ENCODE measurements at places on chromosomes 7 and 10.

DNA sequence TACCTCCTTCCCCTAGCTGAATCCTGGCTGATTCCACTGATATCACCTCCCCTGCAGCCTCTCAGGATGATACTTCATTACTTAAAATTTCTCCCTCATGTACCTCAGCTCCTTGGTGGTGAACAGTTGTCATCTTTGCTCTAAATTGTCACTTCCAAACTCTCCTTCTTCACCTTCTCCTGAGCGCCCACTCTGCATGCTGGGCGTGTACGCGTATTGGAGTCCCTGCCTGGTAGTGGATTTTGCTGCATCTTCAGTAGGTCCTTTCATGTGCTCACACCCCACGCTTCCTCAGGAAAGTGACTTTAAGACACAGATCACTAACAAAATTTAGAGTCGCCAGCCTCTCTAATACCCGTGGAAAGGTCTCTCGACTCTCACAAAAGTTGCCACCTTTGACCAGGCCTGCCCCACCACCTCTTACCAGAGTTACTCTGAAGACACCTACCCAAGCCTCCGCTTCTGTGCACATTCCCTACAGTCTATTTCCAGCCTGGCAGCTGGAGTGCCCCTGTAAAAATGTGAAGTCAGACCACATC lies 236.8 kb downstream of the FANK1 start:
- no peak for DNase-seq

DNA sequence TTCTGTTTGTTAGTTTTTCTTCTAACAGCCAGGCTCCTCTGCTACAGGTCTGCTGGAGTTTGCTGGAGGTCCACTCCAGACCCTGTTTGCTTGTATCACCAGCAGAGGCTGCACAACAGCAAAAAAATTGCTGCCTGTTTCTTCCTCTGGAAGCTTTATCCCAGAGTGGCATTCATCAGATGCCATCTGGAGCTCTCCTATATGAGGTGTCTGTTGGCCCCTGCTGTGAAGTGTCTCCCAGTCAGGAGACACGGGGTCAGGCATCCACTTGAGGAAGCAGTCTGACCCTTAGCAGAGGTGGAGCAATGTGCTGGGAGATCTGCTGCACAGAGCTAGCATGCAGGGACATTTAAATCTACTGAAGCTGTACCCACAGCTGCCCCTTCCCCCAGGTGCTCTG lies 26.7 kb upstream of the CROT start:
- DNase-seq, result no peak

DNA sequence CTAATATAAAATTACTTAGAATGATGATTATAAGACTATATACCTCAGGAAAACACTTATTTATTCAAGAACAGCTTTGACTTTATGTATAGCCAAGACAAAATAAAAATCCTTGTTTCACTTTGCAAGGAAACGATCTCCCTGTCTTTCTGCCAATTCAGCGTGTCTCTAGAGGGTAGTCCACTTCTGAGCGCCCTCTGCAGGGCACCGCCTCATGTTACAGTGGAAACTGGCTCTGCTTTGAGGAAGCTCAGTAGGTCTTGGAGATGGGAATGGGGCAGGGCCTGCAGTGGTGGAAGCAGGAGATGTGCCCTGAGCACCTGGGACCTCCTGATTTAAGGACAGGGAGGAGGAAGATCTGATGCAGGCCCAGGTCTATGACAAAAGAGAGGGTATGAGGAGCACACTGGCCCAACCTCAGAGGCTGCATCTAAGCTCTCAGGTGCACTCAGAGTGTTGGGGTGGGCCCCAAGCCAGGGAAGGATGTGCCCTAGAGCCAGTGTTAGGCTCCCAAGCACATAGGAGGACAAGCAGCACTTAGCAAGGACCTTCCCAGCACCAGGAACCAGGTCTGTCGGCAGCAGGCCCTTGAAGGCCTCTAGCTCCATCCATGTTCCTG lies 481.0 kb downstream of the TNS3 start:
- no peak for DNase-seq

DNA sequence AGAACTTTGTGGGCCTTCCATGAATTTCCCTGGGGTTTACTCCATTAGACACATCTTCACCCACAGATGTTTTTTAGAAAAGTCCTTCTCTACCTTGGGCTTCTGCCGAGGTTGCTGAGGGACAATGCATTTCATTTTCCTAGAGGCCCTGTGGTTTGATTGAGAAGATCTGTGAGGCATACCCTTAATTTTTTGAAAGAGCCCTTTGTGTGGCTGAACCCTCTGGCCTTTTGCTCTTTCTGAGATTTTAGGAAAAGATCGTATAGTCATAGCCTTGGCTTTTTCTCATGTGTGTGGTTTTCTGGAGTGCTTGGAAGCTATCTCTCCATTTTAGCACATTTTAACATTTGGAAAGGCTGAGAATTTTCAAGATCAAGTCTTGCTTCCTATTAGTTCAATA lies 119.8 kb upstream of the LYZL1 start:
- DNase-seq, result no peak

DNA sequence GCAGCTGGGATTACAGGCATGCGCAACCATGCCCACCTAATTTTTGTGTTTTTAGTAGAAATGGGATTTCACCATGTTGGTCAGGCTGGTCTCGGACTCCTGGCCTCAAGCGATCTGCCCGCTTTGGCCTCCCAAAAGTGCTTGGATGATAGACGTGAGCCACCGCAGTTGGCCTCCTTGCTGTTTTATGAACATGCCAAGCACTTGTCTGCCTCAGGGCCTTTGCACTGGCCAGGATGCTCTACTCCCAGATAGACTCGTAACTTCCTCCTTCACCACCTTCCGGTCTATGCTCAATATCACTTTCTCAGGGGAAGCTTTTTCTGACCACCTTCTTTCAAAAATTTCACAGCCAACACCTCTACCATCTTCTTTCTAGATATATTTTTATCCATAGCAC lies 6.3 kb downstream of the SLC26A5 start:
- no peak for DNase-seq

- no peak for DNase-seq
Measured at GRCh38 chr7:157461573-157462418, 125.0 kb downstream of the DNAJB6 start.

GRCh38 chr7:103551016-103551415 lies 105.0 kb upstream of the SLC26A5 start:
- no peak for DNase-seq

- peak; percentile 4 for DNase-seq
Measured at GRCh38 chr10:84008878-84009277, 130.4 kb upstream of the GHITM start.

DNA sequence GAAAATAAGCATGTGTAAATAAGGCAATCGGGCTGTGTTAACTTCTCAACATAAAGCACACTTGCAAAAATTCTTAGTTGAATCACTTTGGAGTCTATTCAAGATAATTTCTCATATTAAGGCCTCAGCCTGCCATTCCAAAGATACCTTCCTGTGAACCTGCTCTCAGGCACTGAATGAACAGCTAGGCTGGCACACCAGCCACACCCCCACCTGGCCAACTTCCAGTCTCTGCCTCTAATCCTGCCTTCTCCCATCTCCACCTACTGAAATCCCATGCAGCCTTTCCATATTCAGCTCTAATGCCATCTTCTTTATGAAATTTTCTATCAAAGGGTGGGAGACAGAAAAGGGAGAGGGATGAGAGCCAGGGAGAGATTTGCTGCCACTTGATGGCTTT lies 17.1 kb upstream of the MACROH2A2 start:
- no peak for DNase-seq

GRCh38 chr10:107477266-107477665 lies 312.8 kb upstream of the SORCS1 start:
- DNase-seq, result no peak

- peak; percentile 75 for DNase-seq
Measured at GRCh38 chr10:79929409-79929904, 19.4 kb downstream of the SFTPD start.

DNA sequence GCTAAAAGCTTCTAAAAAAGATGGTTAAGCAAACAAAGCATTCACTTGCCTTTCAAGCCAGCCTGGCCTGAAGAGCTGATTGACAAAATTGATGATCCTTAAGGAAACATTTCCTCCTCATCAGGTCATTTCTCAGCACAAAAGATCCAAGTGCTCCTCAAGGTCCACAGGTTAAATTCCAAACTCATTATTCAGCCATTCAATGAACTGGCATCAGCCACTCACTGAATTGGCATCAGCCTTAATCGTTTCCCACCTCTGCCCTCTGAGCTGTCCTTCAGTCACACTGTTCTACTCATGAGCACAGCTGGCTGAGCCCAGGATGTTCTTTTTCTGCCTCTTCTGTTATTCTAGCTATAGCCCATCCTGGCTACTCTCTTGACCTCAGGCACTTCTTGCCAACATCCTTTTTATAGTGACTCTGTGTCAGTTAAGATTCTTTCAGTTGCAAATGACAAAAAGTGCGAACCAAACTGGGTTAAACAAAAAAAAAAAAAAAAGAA lies 147.5 kb downstream of the RAB11FIP2 start:
- no peak for DNase-seq

DNA sequence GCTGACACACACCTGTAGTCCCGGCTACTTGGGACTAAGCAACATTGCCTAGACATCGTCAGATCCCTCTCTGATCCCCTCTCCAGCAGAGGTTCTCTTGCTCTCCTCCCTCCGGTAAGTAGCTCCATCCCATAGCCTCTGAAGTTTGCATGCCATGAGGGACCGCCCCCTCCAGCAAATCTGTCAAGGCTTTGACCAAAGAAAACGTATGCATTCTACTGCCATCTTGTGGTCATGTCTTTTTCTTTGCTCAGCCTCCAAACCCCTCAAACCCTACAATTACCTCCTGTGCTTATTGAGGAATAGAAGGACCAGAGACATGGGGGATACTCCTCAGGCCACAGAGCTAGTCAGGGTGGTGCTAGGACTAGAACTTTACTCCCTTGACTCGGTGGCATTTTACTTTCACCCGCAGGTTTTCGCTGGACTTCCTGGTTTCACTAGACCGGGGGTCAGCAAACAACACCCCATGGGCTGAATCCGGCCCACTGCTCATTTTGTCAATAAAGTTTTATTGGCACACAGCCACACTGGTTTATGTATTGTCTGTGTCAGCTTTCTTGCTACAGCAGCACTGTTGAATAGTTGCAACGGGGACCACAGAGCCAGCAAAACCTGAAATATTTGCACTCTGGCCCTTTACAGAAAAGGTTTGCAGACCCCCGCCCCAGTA lies 202.6 kb upstream of the FOXK1 start:
- no peak for DNase-seq

- no peak for DNase-seq
Measured at GRCh38 chr7:55063633-55064032, 44.8 kb downstream of the EGFR start.

- peak; percentile 28 for DNase-seq
Measured at GRCh38 chr10:96720422-96721206, at the start of gene PIK3AP1. TSS of gene PIK3AP1 (minus strand) at chr10:96720514. CDS start at chr10:96720394, 120 bp downstream.

GRCh38 chr7:29100924-29101323 lies 45.4 kb downstream of the CPVL start:
- DNase-seq, result no peak

DNA sequence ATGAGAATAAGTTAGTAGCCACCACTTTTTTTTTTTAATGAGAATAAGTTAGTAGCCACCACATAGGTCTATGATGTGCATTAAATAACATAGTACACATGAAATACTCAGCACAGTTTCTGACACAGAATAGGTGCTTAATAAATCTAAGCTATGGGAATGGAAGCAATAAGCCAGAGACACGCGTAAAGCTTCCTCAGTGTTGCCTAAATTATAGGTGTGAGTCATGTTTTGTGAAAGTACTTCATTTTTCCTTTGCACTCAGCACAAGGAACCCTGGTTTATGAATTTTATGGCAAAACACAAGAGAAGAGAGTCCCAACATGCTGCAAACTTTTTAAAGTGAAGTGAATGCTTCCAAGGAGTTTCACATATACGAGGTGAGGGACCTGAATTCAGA lies 267.4 kb downstream of the RNLS start:
- DNase-seq, result no peak

- no peak for DNase-seq
Measured at GRCh38 chr10:317271-317769, 182.1 kb downstream of the ZMYND11 start.

GRCh38 chr10:12807096-12807755 lies 194.3 kb downstream of the CCDC3 start:
- DNase-seq, result no peak

GRCh38 chr10:117972168-117972837 lies 74.4 kb downstream of the RAB11FIP2 start:
- DNase-seq, result no peak

DNA sequence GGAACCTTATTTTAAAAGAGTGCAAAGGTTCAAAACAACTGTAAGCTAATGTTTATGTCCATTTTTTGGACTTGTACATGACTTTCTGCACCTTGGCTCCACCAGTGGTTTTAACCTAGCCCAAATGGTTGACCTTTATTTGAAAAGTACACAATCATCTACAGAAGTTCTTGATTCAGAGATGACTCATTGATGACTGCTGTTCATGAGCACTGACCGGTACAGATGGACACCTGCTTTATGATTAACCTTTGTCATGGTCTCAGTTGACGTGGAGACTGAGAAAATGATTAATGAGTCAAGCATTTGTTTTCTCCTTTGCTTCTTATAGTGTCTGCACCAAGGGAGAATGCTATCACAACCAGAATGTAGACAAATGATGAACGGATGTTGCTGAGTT lies 55.7 kb upstream of the PTER start:
- no peak for DNase-seq

- DNase-seq, result no peak
Measured at GRCh38 chr7:22355620-22356009, 1.3 kb downstream of the RAPGEF5 start.

DNA sequence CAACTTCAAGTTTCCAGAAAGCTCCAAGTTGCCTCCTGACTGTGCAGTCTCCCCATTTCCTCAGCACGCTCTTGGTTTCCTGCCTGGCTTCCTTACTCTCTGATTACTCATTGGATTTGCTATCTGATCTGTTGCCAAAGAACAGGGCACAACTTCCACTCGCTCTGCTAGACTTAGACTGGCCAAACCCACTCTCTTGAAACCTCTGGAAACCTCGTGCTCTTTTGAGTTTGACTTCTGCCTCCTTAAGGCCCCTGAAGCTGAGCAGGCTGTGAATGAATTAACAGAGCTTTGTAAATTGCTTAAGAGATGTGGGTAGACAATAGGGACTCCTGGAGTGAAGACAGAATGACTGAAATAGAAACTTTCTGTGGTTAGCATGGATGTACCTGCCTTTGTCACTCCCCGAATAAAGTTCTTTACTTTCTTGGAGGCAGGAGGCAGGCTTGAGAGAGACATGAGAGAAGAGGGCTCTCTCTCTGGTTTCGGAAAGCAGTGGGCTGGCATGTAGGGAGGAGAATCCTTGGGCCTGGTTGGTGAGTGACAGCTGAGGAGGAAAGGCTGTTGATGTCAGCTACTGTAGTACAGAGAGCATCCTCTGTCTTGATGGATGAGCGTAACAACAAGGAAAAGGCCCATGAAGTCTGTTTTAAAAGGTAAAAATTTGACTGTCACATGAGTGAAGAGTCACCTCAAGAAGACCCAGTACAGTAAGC lies 70.8 kb downstream of the CHN2 start:
- no peak for DNase-seq

GRCh38 chr10:19843487-19843886 lies 27.3 kb downstream of the PLXDC2 start:
- DNase-seq, result no peak

- no peak for DNase-seq
Measured at GRCh38 chr7:23469961-23470250, 385 bp downstream of the IGF2BP3 start.

DNA sequence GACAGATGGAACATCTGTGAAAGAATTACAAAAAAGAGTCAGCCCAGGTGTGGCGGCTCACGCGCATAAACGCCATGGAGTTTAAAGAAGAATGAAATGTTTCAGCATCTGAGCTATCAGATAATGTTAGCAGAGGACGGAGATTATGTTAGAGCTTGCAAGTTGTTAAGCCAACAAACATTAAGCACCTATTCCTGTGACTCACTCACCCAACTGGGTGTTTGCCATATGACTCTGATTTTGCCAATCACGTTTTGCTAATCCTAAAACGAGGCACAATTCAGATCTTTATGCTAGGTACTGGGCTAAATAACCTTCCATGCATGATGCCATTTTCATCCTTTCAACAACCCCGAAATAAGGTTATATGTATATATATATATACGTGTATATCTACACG lies 29.0 kb upstream of the CCNY start:
- no peak for DNase-seq
